Endothelial cell of coronary artery (primary cell): ENCODE measurements at places on chromosomes 16 and 17. TPM values are rescaled to one million over a fixed set of nuclear protein-coding genes. Genes with fewer than 3 reads are reported as not detected.

The SLC16A6 gene
- total RNA-seq: 0.09 and 0.63 TPM in 2 replicates

The CIITA gene
- 0.09 TPM in 2 replicates for total RNA-seq

The TMC5 gene
- total RNA-seq: not detected in 2 replicates

The NUTF2 gene
- 133 and 186 TPM in 2 replicates for total RNA-seq

The UTS2R gene
- total RNA-seq: not detected in 2 replicates

The SPNS2 gene
- 4.6 and 10.3 TPM in 2 replicates for total RNA-seq

The STH gene
- total RNA-seq: not detected in 2 replicates

The MEIOC gene
- total RNA-seq: under 0.01 TPM in 1 of 2 replicates, not detected in the other

The SAMD14 gene
- 2.8 and 5.0 TPM in 2 replicates for total RNA-seq

The NACA2 gene
- total RNA-seq: not detected in 2 replicates

The KCNH6 gene
- total RNA-seq: not detected in 2 replicates

The SMIM36 gene
- total RNA-seq: not detected in 2 replicates

The WFIKKN1 gene
- total RNA-seq: 0.09 and 0.19 TPM in 2 replicates

The MSRB1 gene
- 5.8 and 8.2 TPM in 2 replicates for total RNA-seq

The MEIOB gene
- total RNA-seq: under 0.01 TPM in 1 of 2 replicates, not detected in the other

The PRKCA gene
- total RNA-seq: 7.9 and 35.7 TPM in 2 replicates

The LPCAT2 gene
- total RNA-seq: 36.5 and 42.9 TPM in 2 replicates

The CA7 gene
- not detected in 2 replicates for total RNA-seq

The EME1 gene
- total RNA-seq: 3.6 and 4.0 TPM in 2 replicates

The PYY gene
- total RNA-seq: not detected in 2 replicates

The DCXR gene
- total RNA-seq: 29.9 and 42.8 TPM in 2 replicates

The EVI2B gene
- 0.09 TPM in 2 replicates for total RNA-seq

The CD300H gene
- total RNA-seq: not detected in 2 replicates

The HOXB3 gene
- total RNA-seq: 9.1 and 12.2 TPM in 2 replicates

The SOX9 gene
- 1.3 TPM in 1 of 2 replicates, not detected in the other for total RNA-seq

The SCARF1 gene
- total RNA-seq: 75.1 and 96.1 TPM in 2 replicates

The CRYM gene
- total RNA-seq: not detected in 2 replicates

The ALG1 gene
- 26.4 and 33.3 TPM in 2 replicates for total RNA-seq

The TNS4 gene
- not detected in 2 replicates for total RNA-seq

The VTN gene
- total RNA-seq: 0.27 and 0.38 TPM in 2 replicates

The ST6GALNAC1 gene
- total RNA-seq: 0.27 TPM in 1 of 2 replicates, not detected in the other

The C17orf107 gene
- 0.63 and 1.6 TPM in 2 replicates for total RNA-seq

The SLC38A8 gene
- total RNA-seq: not detected in 2 replicates

The MT1A gene
- total RNA-seq: 3.2 and 3.3 TPM in 2 replicates

The TMEM106A gene
- total RNA-seq: 1.3 and 2.0 TPM in 2 replicates

The FADS6 gene
- not detected in 2 replicates for total RNA-seq

The OTOA gene
- 0.09 TPM in 1 of 2 replicates, not detected in the other for total RNA-seq

The USP6 gene
- total RNA-seq: under 0.01 TPM in 1 of 2 replicates, not detected in the other

The KRT27 gene
- total RNA-seq: not detected in 2 replicates

The VMP1 gene
- 113 and 190 TPM in 2 replicates for total RNA-seq

The CHRNB1 gene
- 4.4 and 6.6 TPM in 2 replicates for total RNA-seq

The SPN gene
- not detected in 2 replicates for total RNA-seq

The NAGLU gene
- 15.8 and 16.4 TPM in 2 replicates for total RNA-seq

The PARD6A gene
- 2.4 and 2.6 TPM in 2 replicates for total RNA-seq

The IGSF6 gene
- total RNA-seq: not detected in 2 replicates

The P2RX1 gene
- total RNA-seq: under 0.01 TPM in 1 of 2 replicates, not detected in the other

The CLEC18B gene
- 0.18 and 0.28 TPM in 2 replicates for total RNA-seq

The SERPINF2 gene
- 0.09 TPM in 1 of 2 replicates, not detected in the other for total RNA-seq
